Nephron progenitor cell (in vitro differentiated cells): ENCODE measurements at places on chromosomes 1 and 21.

DNA sequence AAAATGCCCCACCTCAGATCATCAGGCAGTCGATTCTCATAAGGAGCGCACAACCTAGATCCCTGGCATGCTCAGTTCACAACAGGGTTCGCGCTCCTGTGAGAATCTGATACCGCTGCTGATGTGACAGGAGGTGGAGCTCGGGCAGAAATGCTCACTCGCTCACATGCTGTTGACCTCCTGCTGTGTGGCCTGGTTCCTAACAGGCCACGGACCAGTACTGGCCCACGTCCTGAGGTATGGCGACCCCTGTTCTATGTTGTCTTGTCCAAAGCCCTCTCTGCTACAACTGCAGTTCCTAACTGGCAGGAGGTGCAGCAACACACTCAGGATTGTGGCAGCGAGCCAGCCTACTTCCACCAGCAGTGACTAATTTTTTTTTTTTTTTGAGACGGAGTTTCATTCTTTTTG lies 70.6 kb downstream of the CLSTN1 start:
- DNase-seq: no peak

- DNase-seq: no peak
These were observed 11.5 kb upstream of the CFAP45 start for GRCh38 chr1:159911326-159912070.

GRCh38 chr1:240194120-240194519 lies 102.4 kb downstream of the FMN2 start:
- DNase-seq: no peak

DNA sequence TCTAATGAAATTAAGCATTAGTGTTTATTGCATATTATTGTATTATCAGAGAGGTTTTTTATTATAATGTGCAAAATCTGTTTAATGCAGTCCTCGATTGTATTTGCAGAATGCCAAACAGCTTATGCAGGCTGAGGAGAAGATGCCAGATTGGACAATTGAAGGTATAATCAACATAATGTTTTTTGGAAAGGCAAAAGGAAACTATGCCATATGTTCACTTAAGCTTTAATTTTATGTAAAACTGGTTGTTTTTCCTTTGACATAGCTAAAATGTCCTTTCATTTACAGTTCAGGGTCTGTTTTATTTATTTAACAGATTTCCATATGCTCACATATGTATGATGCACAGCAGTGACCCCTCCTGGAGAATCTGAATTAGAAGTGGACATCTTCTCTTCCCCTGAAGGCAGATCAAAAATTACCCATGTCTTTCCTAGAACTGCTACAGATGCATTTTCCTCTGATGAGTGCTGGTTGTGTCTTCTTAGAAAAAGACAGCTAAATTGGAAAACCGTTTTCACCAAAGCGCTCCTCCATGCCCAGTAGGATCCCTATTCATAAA lies 143.5 kb upstream of the USH2A start:
- no peak for DNase-seq

- DNase-seq: no peak
These were observed 21.9 kb upstream of the LAX1 start for GRCh38 chr1:203743091-203743571.

DNA sequence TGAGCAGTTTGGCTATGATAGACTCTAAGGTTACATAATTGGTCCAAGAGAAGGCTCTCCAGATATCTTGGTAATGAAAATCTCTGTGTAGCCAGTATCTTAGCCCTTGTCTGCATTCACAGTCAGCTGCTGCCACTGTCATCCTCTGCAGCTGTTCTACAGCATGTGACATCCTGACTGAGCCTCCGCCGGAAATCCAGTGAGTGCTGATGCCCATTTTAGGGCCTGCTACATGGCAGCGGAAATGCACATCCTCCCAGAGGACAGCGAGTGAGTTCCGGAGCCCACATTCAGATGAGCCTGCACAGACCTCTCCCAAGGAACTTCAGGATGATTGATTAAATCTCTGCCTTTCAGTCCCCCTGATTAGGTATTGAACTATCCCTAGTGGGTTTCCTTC lies 237.1 kb downstream of the HHIPL2 start:
- DNase-seq: no peak
